ENCODE measurements at places on chromosomes 13 and 19. TPM values are rescaled to one million over a fixed set of nuclear protein-coding genes. Genes with fewer than 3 reads are reported as not detected.

DNA sequence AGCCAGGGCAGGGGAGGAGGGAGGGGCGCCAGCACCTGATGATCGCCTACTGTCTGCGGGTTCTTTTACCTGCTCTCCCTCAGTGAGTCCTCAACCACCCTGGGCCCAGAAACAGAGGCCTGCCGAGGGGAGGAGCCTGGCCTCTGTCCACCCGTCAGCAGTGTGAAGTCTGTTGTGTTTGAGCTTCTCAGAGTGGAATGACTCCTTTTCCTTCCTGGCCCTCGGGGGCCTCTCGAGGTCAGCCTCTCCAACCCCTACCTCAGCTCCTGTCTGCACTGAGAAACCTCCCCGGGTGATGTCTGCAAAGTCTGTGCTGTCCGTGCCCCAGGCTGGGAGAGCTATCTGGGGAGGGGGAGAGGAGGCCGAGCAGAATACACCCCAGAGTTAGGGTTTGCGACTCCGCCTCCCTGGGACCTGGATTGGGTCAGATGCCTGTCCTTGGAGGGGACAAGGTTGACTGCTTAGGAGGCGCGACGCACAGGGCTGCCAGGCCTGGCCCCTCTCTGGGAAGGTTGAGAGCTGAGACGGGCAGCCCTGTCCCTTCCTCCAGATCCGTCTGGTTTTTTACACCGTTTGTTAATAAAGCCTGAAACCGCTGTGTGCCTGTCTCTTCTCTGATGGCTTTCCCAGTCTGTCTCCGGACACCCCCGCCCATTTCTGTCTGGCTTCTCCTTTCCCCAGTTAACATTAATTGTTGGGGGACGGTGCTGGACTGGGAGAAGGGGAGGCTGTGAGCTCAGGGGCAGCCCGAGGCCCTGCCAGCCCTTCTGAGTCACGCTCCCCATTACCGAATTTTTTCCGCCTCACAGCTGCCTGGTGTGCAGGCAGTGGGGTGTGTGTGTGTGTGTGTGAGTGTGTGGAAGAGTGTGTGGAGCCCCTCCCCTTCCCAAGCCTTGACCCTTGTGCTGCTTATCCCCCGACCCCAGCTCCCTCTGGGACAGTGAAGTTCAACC is 989 bp upstream of the SSC5D start:
- DNase-seq, result peak; percentile 89

The MCEMP1 gene
- not detected for total RNA-seq

The PCDH8 gene
- total RNA-seq, result not detected

DNA sequence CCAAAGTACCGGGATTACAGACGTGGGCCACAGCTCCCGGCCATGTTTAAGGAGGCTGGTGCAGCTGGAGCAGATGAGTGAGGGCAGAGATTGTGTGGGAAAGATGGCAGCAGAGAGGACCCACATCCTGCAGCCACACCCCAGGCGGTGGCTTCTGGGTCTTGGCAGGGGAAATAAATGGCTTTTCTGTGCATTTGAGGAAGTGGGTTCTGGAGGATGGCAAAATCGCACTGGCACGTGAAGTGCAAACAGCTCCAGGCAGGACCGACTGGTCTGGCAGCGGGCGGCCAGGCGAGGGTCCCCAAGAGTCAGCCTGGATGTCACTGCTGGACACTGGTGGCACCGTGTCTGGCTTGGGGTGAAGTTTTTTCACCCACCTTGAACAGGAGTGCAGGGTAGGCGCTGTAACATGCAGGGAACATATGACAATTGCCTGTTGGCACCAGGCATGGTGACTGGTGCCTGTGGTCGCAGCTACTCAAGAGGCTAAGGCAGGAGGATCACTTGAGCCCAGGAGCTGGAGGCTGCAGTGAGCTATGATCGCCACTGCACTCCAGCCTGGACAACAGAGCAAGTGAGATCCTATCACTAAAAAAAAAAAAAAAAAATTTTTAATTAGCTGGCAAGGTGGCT is 8.4 kb downstream of the B3GNT3 start:
- DNase-seq, result no peak

- DNase-seq, result no peak
These were observed 6.8 kb downstream of the KANK2 start for GRCh38 chr19:11190501-11190900.

GRCh38 chr19:42542791-42543190 is 14.5 kb upstream of the CEACAM1 start:
- no peak for DNase-seq

- DNase-seq, result no peak
These were observed 155.7 kb downstream of the TNFRSF19 start for GRCh38 chr13:23725922-23726321.

All from ovary (tissue), 10 donors.